HS-27A (cell line): ENCODE measurements at places on chromosomes 13 and 19.

- DNase-seq: no peak
Measured at GRCh38 chr19:11949201-11949600, 15.6 kb upstream of the ZNF763 start.

DNA sequence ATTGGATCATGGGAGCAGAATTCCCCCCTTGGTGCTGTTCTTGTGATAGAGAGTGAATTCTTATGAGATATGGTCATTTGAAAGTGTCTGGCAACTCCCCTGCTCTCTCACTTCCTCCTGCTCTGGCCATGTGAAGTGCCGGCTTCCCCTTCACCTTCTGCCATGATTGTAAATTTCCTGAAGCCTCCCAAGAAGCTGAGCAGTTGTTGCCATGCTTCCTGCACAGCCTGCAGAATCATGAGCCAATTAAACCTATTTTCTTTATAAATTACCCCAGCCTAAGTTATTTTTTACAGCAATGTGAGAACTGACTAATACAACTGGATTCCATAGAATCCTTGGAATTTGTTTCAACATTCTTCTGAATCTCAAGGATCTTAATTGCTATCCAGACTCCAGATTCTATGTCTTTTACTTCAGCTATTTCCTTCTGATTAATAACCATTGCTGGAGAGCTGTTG, 328.1 kb downstream of the SLITRK5 start:
- peak; percentile 35 for DNase-seq

DNA sequence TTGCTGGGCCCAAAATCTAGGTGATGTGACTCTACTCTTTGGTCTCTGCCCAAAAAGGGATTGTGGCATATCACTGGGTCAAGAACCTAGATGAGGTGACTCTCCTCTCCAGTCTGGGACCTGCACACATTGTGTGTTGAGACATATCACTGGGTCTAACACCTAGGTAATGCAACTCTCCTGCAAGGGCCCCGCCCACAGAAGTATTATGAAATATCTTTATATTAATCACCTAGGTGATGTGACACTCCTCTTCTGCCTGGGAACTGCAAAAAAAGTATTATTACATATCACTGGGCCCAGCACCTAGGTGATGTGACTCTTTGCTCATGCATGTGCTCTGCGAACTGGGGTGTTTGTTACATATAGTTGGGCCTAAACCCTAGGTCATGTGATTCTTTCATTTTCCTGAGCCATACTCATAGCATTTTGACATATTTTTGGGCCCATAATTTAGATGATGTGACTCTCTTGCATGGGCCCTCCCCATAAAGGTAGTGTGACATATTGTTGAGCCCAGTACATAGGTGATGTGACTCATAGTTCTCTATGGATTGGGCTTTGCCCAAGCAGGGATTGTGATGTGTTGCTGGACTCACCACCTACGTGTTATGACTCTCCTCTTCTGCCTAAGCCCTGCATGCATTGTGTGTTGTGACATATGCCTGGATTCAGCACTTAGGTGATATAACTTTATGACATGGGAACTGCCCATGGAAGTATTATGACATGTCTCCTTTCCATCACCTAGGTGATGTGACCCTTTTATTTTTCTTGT, 11.2 kb upstream of the ZNF681 start:
- DNase-seq: no peak

- DNase-seq: no peak
Measured at GRCh38 chr13:63909726-63910375, 2494.2 kb upstream of the PCDH20 start.

- DNase-seq: no peak
Measured at GRCh38 chr13:99689955-99690354, 188.7 kb downstream of the TM9SF2 start.

DNA sequence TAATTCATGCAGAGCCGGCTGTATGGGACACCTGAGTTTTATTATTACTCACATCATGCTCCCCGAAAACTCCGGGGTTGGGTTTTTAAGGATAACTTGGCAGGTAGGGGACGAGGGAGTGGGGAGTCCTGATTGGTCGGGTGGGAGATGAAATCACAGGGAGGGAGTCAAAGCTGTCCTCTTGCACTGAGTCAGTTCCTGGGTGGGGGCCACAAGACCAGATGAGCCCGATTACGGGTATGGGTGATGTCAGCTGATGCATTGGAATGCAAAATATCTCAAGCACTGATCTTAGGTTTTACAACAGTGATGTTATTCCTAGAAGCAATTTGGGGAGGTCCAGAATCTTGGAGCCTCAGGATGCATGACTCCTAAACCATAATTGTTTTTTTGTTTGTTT, 18.6 kb upstream of the COG3 start:
- peak; percentile 35 for DNase-seq

GRCh38 chr19:36152019-36152351, 262 bp downstream of the COX7A1 start:
- DNase-seq: no peak

GRCh38 chr13:27728271-27728670, 64.0 kb upstream of the GSX1 start:
- DNase-seq: no peak

DNA sequence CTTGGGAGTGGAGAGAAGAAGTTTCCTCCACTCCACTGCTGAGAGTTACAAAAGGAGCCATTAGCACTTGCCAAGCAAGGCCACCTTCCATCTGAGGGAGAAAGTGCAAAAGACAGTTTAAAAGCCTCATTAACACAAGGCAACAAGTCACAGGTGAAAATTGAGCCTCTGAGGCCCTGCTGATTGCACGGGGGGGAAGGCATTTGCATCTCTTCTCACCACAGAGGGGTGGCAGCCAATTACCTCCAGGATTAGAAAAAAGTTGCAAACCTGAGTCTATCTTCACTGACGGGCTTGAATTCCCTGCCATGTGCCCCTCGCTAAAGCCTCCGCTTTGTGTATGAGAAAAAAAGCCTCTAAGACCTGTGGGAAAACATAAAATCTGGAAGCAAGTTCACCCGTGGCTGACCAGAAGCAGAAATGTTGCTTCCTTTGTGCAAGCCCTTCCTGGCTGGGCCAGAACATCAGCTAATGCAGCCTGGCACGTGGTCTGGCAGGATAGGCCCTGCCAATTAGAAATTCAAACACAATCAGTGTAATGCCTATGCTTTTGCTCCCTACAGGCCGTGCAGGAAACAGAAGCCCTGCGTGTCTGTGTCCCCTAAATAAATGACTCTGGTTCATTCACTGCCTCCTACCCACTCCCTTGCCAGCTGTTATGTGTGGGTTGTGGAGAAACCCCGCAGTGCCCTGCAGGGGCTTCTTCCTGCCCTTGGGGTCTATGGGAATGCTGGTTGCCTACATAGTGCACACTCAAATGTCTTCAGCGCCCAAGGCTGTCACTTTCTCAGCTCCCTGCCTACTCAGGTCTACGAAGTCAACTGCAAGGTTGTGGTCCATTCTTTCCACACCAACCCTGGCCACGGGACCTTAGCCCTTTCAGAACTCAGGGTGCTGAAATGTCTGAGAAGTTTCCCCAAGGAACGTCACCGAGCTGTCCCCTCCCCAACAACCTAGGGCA, 150.2 kb downstream of the UQCRFS1 start:
- no peak for DNase-seq

DNA sequence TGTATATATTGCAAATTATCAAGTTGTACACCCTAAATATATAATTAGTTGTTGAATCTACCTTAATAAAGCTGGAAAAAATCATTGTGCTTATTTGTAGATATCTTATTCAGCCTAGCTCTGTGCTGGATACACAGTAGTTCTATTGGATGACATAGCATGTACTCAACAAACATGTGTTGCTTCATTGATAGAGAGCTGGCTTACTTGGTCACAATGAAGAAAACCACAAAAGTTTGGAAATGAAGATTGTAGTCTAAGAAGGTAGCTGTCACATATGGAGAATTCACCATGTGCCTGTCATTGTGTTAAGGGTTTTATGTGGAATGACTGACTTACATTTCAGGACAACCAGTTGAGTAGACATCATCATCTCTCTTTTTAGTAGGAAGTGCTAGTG, 278.9 kb downstream of the LMO7 start:
- no peak for DNase-seq
